Inflammatory macrophage treated with lipopolysaccharide for 1 hour (primary cell): ENCODE measurements at places on chromosomes 7 and 10.

DNA sequence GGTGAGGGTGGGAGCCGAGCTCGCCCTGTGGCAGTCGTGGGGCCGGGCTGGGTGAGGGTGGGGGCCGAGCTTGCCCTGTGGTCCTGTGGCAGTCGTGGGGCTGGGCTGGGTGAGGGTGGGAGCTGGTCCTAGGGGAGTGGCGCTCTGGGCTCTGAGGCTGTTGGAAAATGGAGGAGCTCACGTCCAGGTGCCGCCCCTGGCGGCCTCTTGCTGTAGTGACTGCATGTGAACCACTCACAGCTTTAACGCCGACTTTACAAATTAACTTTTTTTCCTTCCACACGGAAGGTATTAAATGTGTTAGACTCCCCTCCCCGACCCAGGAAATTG lies 312.6 kb downstream of the WDR37 start:
- peak; percentile 1 for DNase-seq

GRCh38 chr10:93601146-93601773 lies at the start of gene RBP4:
TSS of gene RBP4 (minus strand) at chr10:93601235. CDS start at chr10:93601028, 207 bp downstream.
- DNase-seq: no peak

- DNase-seq: no peak
Measured at GRCh38 chr10:132972986-132973902, 30.9 kb upstream of the CFAP46 start.

GRCh38 chr10:69413221-69413865 lies 3.4 kb downstream of the TACR2 start:
- DNase-seq: peak; percentile 17

DNA sequence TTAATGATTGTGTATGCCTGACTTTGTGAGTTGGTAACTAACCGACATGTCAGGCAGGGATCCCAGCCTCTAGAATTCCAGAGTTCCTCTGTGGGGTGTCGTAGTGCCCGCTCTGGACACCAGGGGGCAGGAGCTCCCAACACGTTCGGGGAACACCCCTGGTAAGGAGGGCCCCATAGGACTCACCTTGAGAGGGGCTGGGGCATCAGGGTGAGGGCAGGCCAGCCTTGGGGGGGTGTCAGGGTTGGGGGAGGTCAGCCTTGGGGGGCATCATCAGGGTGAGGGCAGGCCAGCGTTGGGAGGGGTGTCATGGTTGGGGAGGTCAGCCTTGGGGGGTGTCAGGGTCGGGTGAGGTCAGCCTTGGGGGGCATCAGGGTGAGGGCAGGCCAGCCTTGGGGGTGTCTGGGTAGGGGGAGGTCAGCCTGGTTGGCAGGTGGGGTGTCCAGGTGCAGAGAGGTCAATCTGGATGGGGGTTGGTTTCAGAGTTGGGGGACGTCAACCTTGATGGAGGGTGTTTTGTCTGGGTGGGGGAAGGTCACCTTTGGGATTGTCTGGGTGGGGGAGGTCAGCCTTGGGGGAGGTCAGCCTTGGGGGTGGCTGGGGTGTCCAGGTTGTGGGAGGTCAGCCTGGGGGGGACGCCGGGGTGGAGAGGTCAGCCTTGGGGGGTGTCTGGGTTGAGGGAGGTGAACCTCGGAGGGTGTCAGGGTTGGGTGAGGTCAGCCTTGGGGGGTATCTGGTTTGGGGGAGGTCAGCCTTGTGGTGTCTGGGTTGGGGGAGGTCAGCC lies 45.6 kb upstream of the SUN1 start:
- peak; percentile 16 for DNase-seq

GRCh38 chr7:15498465-15498864 lies 63.4 kb downstream of the AGMO start:
- DNase-seq: no peak

- no peak for DNase-seq
Measured at GRCh38 chr10:112202561-112203241, 19.1 kb upstream of the GPAM start.

GRCh38 chr10:86538547-86538946 lies 17.0 kb upstream of the WAPL start:
- DNase-seq: peak; percentile 72

- DNase-seq: no peak
Measured at GRCh38 chr10:126663328-126663727, 7.2 kb downstream of the C10orf90 start.

- peak; percentile 4 for DNase-seq
Measured at GRCh38 chr10:127649642-127650041, 87.3 kb upstream of the FOXI2 start.

- no peak for DNase-seq
Measured at GRCh38 chr7:130939321-130940095, 205.5 kb upstream of the KLF14 start.

GRCh38 chr7:112262855-112263487 lies 56.5 kb downstream of the ZNF277 start:
- no peak for DNase-seq

GRCh38 chr10:77944519-77944918 lies 18.0 kb upstream of the DLG5 start:
- no peak for DNase-seq

DNA sequence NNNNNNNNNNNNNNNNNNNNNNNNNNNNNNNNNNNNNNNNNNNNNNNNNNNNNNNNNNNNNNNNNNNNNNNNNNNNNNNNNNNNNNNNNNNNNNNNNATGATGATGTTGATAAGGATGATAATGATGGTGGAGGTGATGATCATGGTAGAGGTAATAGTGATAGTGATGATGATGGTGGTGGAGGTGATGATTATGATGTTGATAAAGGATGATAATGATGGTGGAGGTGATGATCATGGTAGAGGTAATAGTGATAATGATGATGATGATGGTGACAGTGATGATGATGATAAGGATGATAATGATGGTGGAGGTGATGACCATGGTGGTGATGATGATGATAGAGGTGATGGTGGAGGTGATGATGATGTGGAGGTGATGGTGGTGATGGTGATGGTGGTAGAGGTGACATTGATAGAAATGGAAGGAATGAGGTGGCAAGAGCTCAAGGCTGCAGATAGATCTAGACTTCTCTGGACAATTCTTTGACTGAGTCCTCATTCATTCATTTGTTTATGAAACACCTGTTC lies 47.8 kb downstream of the FAM20C start:
- no peak for DNase-seq

DNA sequence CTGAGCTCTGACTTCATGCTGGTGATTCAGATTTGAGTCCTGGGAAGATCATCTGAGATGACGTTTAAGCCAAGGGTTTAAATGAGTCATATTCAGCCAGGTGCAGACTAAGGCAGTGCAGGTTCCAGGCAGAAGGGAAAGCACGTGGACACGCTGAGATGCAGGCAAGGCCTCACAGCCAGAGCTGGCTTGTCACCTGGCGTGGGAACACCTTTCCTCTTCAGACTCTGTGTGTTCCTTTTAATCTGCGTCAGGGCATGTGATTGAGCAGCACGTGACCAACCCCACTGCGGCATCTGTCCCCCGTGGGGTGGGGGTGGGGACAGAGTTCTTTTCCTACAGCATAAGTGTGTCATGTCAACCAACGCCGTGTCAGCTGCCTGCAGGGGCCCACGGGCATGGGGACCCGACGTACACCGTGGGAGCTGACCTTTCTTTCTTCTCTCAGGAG lies 10.7 kb upstream of the IDI2 start:
- DNase-seq: no peak

DNA sequence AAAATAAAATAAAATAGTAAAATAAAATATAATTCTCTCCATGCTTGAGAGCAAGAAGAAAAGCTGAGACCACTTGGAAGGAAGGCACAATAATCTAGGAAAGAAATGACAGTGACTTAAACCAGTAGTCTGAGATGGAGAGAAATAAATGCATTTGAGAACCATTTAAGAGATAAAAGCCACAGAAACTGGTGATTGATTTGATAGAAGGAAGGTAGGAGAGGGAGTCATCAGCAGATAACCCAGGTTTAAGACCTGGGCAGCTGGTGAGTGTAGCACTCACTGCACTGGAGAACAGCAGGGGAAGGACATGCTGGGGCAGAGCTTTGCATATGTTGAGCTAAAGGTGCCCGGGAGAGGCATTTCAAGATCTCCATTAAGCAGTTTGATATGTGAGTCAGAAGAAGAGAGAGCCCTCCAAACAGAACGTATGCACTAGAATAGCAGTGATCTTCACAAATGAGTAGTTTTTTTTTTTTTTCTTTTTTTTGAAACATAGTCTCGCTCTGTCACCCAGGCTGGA lies 268.0 kb downstream of the DYNC1I1 start:
- no peak for DNase-seq

GRCh38 chr10:23522345-23522744 lies 83.5 kb downstream of the OTUD1 start:
- DNase-seq: no peak

DNA sequence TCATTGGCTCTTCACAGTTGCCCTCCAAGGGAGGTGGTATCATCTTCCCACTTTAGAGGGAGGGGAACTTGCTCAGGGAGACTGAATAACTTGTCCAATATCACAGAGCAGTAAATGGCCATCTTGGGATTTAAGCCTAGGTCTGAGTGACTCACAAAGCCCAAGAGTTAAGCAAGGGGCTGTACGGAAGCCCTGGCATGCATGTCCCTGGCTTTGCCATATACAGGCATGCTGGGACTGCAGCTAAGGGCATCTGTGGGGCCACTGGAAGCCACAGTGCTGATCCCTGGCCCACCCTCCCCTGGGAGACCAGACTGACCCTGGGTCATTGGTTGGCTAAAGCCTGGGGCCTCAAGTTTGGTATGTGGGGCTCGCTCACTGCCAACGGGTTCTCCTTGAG lies 3.1 kb downstream of the VSIR start:
- no peak for DNase-seq

GRCh38 chr7:45203459-45203858 lies 45.9 kb downstream of the RAMP3 start:
- DNase-seq: no peak

DNA sequence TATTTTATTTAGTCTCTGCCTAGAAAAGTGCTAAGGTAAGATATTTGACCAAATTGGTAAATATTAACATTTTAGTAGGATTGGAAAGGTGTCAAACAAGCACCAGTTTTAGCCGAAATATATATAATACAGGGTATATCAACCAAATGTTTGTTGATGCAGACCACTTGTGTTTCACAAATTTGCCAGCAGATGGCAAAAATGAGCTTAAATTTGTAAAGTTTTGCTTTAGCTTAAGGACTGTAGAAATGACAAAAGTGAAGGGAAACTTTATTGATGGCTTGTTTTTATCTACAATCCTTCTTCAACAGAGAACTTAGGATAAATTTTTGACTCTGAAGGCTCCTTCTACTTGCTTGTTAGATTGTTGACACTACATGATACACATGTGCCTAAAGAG lies 4.8 kb upstream of the POLR1F start:
- peak; percentile 25 for DNase-seq

DNA sequence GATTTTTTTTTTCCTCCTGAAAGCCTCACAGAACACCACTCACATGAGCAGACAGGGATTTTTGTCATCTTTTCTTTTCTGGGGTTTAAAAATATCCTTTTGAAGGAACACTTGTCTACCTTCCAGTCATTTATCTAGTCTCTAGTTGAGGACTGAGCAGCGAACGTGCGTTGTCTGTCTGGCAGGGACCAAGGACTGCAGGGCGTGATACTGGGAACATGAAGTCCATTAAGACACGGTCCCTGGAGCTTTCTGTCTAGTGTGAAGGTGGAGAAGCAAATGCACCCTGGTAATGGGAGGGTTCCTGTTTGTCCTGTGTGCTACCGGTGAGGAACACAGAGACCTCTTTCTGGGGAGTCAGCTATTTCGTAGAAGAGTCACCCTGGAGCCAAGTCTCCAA lies 207.4 kb downstream of the TMEM178B start:
- DNase-seq: no peak

GRCh38 chr10:9331583-9332008 lies 1277.1 kb downstream of the GATA3 start:
- peak; percentile 45 for DNase-seq

DNA sequence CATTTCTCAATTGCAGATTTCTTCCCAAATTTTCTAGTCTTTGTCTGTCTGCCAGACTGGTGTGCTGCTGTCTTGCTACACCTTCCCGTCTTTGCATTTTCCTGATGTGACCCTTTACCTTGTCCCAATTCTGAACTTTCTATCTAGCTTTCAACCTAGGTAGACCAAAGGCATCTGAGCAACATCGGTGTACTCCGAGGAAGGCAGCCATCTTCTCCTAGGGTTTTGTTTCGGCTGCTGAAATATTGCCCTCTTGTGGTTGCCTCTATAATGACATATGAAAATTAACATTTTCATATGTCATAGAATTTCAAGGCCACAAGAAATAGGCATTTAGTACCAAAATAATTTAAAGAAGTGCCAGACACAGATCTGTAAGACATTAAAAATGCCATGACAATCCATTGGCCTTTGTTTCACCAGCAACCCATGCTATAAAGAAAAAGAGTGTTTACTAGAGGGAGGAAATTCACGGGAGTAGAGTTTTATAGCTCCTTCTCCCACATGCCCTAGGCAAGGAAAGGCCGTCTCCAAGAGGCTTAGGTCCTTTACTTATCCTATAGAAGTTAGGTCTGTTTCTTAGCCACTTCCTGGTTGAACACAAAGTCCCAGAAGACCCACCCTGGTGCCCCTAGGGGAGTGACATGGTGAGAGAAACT lies 23.4 kb downstream of the OR9A2 start:
- peak; percentile 85 for DNase-seq

DNA sequence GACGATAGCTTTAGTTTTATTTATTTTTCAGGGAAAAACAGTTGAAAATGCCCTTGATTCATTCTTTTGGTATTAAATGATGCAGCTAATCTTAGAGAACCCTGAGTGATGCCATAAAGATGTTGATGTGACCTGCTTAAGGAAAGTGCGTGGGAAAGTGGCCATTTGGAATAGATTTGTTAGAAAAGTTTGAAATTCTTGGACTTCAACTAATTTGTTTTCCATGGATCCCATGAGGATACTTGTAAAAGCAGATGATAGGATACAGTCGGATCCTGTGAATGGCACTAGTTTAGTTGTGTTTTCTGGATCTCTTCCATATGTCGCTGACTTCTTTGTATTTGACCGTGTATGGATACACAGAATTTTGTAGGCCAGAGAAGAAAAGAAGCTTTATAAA lies 69.0 kb downstream of the SEPTIN7 start:
- DNase-seq: no peak

- DNase-seq: no peak
Measured at GRCh38 chr7:107678110-107678753, 17.6 kb downstream of the SLC26A4 start.

DNA sequence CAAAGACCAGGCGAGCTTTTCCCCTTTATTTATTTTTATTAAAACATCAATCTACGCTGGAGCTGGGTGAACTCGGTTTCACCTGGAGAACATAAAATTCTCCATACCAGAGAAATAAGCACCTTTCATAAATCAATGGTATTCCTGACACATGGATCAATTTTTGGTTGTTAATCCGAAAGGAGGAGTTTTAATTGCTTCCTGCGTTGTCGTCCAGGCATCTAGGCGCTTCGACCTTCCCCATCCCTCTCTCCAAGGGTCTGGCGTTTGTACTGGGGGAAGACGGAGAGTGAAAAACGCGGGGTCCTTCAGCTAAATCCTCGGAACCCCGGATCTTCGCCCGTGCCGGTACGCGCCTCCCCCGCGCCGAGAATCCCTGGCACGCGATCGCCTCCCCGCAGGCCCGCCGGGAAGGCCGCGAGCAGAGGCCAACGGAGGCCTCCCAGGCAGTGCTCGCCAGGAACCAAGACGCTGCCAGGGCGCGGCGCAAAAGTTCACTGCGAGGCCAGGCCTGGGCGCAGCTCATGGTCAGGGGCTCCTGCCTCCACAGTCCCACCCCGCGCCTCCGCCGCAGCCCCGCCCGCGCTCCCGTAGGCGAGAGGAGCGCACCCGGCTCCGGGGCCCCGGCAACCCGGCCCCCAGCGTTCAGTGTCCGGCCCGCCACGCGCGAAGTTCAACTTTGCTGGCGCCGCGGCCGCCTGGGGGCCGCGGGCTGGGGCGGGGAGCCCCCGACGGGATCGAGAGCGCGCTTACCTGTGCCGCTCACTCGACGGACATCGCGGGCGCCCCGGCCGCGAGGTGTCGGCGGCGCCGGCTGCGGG lies 8.3 kb upstream of the EBF3 start:
- DNase-seq: no peak

GRCh38 chr10:105644091-105644490 lies 1003.0 kb downstream of the SORCS3 start:
- no peak for DNase-seq
